CD4-positive, alpha-beta T cell treated with Interleukin-6 at 100 ng/mL for 8 hours (primary cell): ENCODE measurements at places on chromosomes 7 and 10.
A peak's percentile ranks its signal among the peaks of the same experiment; 100 is the strongest.

DNA sequence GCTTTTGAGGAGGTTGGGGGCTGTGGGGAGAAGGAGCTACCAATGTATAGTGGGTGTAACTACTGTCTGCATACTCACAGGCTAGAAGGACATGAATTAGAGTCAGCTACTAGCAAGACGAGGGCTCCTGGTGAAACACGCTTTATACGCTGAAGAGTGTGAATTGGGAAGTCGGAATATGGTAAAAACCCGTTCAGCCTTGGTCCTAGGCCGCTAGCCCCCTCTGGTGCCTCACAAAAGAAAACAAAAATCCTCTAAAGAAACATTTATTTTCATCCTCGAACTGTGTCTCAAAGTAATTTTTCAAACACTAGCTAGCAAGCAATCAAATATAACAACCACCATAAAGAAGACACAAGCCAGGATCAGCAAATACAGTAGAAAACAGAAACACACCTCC is 338.1 kb upstream of the SEMA3C start:
- no peak for DNase-seq

DNA sequence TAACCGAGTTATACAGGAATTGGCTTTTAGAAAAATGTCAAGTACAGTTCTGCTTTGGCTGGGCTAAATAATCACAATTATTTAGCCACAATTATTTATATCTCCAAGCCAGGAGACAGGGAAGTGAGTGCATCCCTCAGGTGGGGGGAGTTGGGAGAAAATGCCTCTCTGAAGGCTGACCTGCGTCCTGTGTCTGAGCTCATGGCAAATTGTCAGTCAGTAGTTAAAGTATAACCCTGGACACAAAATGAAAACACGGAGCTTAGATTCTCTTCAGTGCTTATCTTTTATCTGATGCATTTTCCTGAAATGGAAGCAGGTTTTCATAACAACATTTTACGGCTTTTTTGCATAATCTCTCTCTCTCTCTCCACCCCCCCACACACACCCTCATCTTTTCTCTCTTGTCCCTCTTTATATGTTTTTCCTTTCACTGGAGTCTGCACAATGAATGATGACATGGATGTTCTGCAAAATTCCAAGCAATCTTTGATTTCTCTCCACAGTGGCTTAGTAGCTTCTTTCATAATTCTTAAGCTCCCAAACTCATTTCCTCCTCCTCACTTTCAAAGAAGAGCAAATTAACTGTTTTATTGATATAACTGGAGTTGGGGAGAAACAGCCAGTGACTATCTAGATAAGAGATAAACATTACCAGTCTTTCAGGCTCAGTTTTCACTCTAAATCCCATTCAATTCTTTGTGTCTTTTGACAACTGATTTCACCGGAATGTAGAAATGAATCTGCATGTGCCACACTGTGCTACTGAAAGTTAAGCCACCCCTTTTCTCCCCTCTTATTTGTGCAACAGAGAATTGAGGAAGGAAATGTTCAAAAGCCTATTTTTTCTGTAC is 521.4 kb upstream of the GHITM start:
- DNase-seq = no peak

- no peak for DNase-seq
These were observed 79.0 kb downstream of the GRB10 start for GRCh38 chr7:50703654-50704053.

- no peak for DNase-seq
These were observed 500.1 kb upstream of the ZMIZ1 start for GRCh38 chr10:78568620-78569019.

- no peak for DNase-seq
These were observed 61.7 kb upstream of the UBE3C start for GRCh38 chr7:157077021-157077420.

DNA sequence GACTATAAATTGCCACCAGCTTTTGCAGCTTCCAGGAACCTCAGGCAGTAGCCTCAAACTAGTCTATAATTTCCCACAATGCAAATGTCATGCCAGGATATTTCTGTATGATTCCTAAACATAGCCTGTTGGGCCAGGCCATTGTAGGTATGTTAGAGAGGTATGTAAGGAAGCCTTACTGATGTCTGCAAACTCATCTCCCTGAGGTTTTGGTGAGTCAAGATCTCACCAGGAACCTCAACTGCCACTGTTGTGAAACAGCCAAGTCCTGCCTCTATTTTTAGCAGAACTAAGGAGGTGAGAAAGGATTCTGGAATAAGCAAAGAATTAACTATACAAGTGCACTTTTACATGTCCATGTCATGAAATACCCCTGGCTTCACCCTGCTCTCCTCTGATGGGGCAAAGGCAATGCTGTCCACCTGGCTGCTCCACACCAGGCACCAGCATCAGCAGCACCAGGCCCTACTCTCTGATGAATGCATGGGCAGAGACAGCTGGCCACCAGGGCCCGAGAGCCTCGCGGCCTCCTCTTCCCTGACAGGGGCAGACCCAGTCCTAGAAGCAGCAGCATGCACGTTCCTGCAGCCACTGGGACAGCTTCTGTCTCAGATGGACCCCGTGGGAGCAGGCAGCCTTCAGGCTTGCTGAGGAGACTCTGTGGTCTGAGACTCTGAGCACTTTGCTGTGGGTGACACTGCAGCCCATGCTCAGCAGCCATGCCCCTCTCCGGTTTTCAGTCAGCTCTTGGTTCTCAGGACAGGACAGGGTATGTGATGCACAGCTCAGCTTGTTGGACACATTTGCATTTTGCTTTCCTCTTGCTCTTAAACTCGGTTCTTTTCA is 147.3 kb downstream of the ZMYND11 start:
- DNase-seq = no peak

GRCh38 chr10:128995676-128996075 is 471.4 kb upstream of the MGMT start:
- no peak for DNase-seq

DNA sequence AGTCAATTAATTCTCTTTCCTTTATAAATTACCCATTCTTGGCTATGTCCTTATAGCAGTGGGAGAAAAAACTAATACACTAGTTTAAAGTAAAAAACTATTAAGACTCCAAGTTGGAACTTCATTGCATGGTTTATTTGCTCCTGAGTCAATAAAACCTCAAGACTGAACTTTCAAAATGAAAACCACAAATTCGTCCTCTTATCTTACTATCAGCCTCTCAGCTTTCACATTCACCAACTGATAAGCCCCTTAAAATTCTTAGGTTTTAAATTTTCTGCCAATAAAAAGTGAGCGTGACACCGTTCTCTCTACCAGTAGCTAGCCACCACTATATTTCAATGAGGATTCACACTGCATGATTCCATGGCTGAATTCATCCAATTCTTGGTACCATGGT is 346.4 kb upstream of the NPSR1 start:
- DNase-seq = no peak

DNA sequence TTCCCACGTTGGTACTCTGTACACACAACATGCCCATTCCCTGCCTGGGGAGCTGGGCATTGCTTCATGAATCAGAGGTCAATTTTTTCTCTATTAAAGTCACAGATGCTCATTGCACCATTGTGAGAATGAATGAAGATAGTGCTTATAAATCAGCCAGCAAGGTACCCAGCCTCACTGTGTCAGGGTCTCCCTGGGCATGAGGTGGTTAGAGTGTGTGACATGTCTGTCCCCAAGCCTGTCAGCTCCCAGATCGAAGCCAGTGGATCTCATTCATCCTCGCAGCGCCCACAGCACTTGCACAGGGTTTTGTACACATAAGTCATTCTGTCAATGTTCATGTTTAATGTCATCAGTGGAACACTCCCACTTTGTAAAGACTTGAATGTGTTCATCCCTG is 126.8 kb downstream of the EGFR start:
- DNase-seq = no peak

GRCh38 chr10:71966046-71967004 is 2.1 kb downstream of the CHST3 start:
- DNase-seq = no peak

GRCh38 chr7:80106498-80107113 is 28.0 kb upstream of the GNAI1 start:
- DNase-seq = no peak

GRCh38 chr10:10828623-10829022 is 189.0 kb upstream of the CELF2 start:
- no peak for DNase-seq

GRCh38 chr7:130887182-130887956 is 153.4 kb upstream of the KLF14 start:
- no peak for DNase-seq

GRCh38 chr7:37988721-37989650 is 68.5 kb downstream of the EPDR1 start:
- no peak for DNase-seq

GRCh38 chr10:100364175-100364574 is 17.1 kb downstream of the SCD start:
- DNase-seq = no peak

DNA sequence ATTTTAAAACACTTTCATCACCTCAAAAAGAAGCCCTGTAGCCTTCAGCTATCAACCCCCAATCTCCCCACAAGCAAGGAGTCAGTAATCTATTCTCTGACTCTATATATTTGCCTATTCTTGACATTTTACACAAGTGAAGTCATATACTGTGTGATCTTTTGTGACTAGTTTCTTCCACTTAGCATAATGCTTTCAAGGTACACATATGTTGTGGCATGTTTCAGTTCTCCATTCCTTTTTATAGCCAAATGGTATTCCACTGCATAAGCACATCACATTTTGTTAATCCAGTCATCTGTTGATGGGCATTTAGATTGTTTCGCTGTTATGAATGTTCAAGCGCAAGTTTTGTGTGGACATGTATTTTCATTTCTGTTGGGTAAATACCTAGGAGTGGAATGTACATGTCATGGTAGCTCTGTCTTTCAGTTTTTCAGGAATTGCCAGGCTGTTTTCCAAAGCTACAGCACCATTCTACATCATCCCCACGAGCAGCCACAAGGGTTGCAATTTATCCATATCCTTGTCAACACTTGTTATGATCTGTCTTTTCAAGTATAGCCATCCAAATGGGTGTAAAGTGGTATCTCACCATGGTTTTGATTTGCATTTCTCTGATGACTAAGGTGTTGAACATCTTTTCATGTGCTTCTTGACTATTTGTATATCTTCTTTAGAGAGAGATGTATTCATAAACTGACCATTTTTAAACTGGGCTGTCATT is 405.6 kb downstream of the KCNMA1 start:
- no peak for DNase-seq

GRCh38 chr7:152464312-152465118 is 28.7 kb upstream of the KMT2C start:
- DNase-seq = peak; percentile 42

- no peak for DNase-seq
These were observed 2.2 kb upstream of the GRIFIN start for GRCh38 chr7:2478399-2478785.
